ENCODE measurements at places on chromosomes 11 and 22. TPM values are rescaled to one million over a fixed set of nuclear protein-coding genes. Genes with fewer than 3 reads are reported as not detected.

GRCh38 chr22:17924076-17924475, 100.3 kb downstream of the MICAL3 start:
- DNase-seq, result no peak

GRCh38 chr11:2746401-2747247, 46.8 kb upstream of the KCNQ1OT1 start:
- DNase-seq, result no peak

DNA sequence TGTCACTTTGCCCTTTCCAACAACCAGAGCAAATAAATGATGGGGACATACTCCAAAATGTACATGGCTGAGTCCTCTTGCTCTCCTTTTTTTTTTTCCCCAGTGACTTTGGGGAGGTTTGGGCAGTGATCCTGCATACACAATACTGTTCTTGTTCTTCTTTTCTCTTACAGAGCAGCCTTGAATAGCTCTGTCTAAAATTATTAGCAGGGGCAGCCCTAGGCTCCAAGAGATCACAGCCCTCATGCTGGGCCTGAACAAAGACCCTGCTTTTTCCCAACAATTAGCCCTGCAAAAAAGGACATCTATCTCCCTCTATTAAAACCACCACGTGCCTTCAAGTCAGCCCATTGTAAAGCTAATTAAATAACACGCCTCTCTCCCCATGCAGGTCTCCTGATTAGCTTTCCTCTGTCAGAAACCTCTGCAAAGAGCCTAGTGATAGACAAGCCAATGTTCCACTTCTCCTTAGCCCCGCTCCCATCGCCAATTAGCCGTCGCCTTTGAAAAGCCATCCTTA, 54.7 kb downstream of the ETS1 start:
- no peak for DNase-seq

DNA sequence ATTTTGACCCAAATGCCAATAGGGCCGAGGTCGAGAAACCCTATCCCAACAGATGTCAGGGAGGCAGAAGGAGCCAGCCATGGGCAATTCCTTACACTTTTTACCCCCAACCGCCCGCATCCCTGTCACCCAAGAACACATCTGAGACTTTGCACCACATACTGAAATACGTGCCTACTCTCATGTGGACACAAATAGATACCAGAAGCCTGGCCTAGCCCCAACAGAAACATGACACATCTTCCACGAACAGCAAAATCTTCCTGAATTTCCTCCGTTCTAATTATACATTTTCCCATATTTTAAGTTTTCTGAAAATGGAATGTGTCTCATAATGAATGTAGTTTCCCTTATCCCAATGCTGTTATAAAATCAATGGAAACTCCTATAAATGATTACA, 64.7 kb downstream of the SLC1A2 start:
- no peak for DNase-seq

DNA sequence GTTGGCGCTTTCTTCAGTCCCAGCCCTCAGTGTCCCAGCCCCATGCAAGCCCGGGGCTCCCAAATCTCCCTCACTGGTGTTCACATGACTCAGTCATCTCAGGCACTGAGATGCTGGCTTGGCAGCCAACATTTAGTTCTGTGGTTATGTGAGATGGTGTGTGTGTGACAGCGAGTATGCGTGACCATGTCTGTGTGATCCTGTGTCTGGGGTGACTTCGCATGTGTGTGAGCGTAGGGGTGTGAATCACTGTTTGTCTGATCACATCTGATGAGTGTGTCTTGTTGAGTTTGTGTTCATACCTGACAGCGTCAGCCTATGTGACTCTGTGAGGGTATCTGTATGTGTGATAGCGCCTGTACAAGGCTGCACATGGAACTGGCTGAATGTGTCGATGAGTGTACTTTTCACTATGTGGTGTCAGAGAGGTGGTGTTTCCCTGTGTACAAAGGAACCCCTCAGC, 16.2 kb downstream of the CREB3L1 start:
- DNase-seq, result no peak

DNA sequence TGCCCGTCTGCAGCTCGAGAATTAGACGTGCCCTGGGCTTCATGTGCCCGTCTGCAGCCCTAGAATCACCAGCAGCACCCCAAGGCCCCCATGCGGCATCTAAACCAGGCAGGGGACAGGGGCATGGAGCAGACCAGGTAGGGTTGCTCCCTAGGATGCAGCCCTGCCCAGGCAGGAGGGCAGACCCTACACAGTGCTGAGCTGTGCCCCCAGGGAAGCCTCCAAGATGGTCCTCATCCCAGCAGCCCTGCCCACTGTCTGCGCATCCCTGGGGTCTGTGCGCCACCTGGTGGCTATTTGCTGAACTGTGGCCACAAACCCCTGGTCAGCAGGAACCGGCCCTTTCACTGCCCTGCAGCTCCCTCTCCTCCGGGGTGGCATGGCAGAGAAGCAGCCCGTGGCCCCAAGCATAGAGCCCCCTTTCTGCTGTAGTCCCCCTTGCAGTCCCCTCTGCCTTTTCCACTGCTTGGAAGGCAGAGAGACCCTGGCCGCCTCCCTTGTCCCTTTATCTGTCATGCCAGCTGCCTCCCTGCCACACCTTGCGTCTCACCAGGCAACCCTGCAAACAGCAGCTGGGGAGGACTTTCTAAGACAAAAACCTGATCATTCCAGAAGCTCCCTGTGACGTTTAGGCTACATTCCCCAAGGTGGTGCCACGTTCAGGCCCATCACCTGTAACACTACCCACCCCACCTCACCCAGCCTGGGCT, 86.6 kb downstream of the KCNQ1 start:
- peak; percentile 63 for DNase-seq

- DNase-seq, result no peak
These were observed 49.7 kb downstream of the TBC1D22A start for GRCh38 chr22:46812034-46812605.

DNA sequence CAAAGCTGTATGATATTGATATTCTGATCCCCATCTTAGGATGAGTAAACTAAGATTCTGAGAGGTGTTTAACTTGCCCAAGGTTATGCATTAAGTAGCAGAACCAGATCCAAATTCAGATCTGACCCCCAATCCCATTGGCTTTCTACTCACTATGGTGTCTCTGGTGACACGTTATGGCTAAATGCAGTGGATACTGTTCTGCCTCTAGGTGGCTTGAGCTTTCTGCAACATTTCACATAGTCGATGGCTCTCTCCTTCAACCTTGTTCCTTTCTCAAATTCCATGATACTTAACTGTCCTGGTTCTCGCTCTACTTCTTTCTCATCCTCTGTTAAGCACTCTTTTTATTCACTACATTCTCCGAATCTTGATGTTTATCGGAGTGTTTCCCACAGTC, 9.4 kb downstream of the C11orf97 start:
- no peak for DNase-seq

GRCh38 chr11:98600103-98600502, 420.6 kb upstream of the CNTN5 start:
- no peak for DNase-seq

DNA sequence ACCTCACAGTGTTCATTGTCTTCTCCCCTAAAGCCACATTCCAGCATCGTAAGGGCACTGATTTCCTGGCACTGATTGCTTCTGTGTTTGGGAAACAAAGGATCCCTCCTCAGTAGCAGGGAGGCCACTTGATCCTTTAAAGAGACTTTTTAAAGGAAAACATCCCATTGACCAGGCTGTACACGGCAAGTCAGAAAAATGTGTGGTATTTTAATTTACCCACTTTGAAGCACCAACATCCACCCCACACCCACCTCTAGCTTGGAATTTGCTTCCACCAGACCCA, 364.9 kb downstream of the SHANK2 start:
- DNase-seq, result no peak

GRCh38 chr22:43535336-43535735, 123.5 kb downstream of the MPPED1 start:
- no peak for DNase-seq

DNA sequence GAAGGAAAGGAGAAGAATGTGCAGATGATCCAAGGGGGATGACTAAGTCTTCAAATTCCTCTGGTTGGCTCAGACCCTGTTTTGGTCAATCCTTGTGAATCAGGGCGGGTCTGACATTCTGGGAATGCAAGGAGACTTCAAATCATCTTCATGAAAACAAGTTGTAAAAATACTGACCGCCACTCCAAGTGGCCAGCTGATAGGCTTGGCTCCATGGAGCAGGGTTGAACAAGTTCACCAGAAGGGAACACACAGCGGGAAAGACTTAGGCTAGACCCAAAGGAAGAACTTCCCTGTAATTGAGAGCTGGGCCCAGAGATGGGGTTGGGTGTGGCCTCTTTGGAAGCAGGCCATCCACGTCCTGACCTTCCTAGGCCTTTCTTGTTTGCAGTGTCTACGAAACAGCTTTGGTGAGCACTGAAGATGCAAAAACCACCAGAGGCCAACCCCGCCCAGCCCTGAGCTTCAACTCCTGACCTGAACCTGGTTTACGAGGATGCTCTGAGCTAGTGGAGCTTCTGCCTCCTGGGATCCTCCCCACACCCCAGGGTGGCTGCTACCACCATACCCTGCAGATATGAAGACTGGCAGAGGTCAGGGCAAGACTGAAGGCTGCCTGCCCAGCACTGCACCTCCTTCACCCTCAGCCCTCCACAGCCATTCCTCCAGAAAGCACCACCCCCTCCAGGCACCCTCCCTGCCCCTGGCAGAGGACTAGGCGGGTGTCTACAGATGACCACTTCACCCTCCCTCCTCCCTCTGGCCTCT, 26.1 kb downstream of the GDPD5 start:
- DNase-seq, result no peak

DNA sequence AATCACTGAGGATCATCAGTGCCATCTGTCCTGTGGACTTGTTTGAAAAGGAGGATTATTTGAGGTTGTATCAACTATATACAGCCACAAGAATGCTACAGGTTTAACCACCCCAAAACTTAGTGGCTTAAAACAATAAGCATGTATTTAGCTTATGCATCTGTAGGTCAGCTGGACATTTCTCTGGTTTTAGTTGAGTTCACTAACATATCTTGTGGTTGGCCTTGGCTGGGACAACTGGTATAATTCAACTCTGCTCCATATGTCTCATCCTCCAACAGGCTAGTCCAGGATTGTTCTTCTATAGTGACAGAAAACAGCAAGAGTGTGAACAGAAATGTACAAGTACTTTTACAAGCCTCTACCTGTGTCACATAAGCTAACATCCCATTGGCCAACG, 49.9 kb upstream of the SOX6 start:
- no peak for DNase-seq

GRCh38 chr11:61429346-61429690, 457 bp downstream of the CPSF7 start:
- peak; percentile 66 for DNase-seq

- DNase-seq, result no peak
These were observed 979 bp downstream of the ZBED5 start for GRCh38 chr11:10856689-10857458.

GRCh38 chr11:45906096-45906682, 882 bp downstream of the FREY1 start:
- DNase-seq, result no peak

DNA sequence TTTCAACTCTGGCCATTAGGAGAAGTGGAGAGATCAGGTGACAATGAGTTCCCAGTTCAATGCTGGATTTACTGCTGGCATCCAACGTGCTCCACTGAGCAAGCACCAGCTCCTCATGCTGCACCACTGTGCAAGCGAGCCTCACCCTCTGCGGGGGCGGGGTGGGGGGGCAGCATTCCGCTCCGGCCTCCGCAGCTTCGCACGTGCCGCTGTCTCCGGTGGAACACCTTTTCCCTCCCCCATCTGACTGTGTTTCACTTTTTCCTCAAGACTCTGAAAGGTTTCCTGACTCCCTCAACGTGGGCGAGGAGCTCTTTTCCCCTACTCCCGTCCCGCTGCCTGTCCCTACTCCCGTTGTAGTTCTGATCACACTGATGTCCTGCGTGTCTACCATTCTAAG, 835 bp upstream of the RHOD start:
- DNase-seq, result no peak

DNA sequence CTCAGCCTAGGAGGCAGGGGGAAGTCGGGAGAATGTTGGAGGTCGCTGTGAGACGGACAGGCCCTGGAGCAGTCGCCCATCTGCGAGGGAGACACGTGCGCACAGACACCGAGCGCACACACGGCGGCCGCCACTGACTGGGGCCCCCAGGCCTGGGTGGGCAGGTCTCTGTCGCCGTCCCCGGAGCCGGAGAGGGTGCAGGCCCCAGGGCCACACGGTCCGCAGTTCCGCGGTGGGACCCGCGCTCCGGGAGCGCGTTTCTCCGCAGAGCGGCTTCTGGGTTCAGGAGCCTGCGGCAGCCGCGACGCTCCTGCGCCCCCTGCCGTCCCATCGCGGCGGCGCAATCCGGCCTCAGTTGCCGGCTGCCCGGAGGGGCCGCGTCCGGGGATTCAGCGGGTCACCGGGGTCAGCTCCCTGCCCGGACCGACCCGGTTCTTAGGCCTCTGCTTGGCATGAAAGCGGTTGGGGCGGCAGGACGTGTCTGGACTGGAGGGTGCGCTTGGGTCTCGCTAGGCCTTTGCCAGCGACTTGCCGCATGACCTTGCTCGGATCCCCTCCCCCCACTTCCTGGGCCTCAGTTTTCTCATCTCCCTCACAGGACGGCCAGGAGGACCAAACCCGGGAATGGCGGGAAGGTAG, 31.2 kb downstream of the PDE2A start:
- peak; percentile 74 for DNase-seq

DNA sequence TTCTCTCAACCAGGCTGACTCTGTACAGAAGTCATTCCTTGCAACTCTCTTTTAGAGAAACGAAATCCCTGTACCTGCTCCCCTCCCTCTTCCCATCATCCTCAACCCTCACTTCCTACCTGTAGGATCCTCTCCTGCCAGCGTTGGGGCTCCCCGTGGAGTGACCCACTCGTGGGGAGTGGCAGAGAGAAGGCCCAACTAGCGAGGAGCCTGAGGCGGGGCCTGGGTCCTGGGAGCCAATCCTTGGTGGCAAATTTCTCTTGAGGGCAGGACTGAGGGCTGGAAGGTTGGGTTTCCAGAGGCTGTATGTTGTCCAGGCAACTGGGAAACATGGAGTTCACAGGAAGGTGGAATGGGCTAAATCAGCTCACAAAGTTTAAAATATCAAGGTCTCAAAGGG, 10.4 kb downstream of the NHERF4 start:
- DNase-seq, result no peak

- DNase-seq, result peak; percentile 50
These were observed 562 bp downstream of the ZBED4 start for GRCh38 chr22:49853981-49854831.

The BMAL1 gene
- total RNA-seq, result 93.8 TPM

The ZNF215 gene
- 0.18 TPM for total RNA-seq

The ZC3H12C gene
- total RNA-seq, result 0.03 TPM

The PDE2A gene
- 1.2 TPM for total RNA-seq

The SLC22A24 gene
- total RNA-seq, result not detected

The DCHS1 gene
- total RNA-seq, result 14.9 TPM

The LIPT2 gene
- 13.4 TPM for total RNA-seq

The SMIM38 gene
- 0.36 TPM for total RNA-seq

The GPR83 gene
- 0.11 TPM for total RNA-seq
